ENCODE measurements at places on chromosomes 1 and 21.

DNA sequence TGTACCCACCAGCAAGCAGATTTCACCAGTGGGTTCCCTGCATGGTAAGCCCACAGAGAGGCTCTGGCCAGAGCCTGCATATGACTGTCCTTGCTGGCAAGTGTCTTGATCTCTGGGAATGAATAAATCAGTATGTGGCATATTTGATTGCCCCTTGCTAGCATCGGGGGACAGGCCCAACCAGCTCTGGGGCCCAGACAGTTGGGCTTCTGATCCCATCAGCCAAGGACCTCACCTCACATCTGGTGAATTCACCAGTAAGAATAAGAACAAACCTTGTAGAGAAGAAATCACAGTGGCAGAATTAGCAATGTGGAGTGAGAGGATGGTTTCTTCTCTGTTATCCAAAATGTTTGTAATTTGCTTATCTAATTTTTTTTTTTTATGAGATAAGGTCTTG is 15.9 kb downstream of the SLC1A7 start:
- DNase-seq: no peak

GRCh38 chr1:1299686-1300351 is 7.9 kb downstream of the ACAP3 start:
- peak; percentile 33 for DNase-seq

DNA sequence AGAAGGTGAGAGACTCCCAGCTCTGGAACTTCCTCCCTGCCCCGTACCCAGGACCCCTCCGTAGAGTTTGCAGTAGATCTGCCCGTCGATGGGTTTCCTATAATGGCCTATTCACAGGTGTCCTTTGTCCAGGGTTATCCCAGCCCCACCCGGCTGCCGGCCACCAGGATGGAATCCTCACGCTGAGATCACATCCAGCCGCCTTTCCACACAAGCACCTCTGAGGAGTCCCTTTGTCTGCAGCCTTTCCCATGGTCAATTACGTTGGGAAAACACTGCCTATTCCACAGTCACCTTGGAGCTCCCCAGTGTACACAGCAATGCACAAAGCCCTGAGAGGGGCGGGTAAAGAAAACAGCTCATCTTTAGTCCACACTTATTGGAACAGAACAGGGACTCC is 190.0 kb upstream of the EDN2 start:
- no peak for DNase-seq

DNA sequence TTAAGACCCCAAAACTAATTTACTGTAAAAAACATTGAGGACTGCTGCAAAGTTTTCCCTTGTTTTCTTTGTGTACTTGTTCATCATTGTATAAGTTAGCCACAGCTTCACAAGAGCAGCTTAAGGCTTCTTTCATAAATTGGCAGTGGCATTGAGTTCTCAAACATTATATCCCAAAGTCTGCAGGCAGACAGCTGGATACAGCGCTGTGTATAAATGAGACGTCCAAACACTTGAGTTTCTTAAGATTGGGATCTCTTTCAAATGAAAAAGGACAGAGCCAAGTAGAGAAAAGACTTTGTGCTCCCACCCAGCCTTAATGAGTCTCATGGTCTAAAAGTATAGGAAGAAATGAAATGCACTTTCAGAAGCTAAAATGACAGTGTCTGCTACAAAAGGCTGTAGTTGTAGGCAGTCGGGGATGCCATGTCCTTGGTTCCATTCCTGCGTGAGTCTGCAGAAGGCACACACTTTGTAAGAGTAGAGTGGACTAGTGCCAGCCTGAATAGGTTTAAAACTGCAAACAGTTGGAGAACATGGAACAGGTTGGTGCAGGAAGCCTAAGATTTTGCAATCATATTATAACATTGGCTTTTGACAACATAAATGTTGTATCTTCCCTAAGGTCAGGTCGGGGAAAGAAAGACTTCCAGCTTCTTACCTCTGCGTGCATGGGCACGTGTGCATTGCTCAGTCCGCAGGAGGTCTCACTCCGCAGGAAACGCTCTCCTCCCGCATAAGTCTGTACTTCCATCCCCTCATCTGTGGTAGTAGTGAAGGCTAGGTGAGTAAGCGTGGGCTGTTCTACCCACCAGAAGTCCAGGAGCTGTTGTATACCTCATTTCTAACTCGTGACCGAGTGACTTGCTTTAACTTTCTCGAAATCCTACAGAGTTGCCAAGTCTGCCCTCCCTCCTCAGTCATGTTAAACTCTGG is 94.4 kb downstream of the CD247 start:
- no peak for DNase-seq

- no peak for DNase-seq
Observed at GRCh38 chr1:26305667-26306289, 658 bp downstream of the UBXN11 start.

- no peak for DNase-seq
Observed at GRCh38 chr1:5750186-5751162, 241.8 kb downstream of the NPHP4 start.

DNA sequence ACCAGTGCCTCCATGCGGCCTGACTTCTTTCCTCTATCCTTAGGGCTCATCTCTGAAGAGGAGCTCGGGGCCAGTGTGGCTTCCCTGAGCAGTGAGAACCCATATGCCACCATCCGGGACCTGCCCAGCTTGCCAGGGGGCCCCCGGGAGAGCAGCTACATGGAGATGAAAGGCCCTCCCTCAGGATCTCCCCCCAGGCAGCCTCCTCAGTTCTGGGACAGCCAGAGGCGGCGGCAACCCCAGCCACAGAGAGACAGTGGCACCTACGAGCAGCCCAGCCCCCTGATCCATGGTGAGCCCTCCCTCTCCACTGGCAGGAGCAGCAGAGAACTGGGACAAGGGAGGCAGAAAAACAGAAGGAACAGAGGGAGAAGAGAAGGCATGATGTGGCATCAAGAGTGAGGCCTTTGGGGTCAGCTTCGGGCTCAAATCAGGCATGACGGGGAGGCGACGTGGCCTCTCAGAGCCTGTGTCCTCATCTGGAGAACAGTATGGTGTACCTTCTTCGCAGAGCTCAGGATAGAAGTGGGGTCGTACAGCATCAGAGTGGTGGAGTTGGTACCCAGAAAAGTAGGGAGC is 6.5 kb upstream of the LRRC71 start:
- no peak for DNase-seq

- DNase-seq: no peak
Observed at GRCh38 chr1:33344896-33345560, 24.1 kb upstream of the A3GALT2 start.

- DNase-seq: no peak
Observed at GRCh38 chr1:10106241-10106640, 73.5 kb downstream of the UBE4B start.

GRCh38 chr1:230144758-230145504 is 77.9 kb downstream of the GALNT2 start:
- no peak for DNase-seq

All from CD4-positive, alpha-beta T cell treated with Interleukin-1 beta for 1 hour (primary cell).